LNCaP clone FGC (cell line): ENCODE measurements at places on chromosomes 7 and 10.

DNA sequence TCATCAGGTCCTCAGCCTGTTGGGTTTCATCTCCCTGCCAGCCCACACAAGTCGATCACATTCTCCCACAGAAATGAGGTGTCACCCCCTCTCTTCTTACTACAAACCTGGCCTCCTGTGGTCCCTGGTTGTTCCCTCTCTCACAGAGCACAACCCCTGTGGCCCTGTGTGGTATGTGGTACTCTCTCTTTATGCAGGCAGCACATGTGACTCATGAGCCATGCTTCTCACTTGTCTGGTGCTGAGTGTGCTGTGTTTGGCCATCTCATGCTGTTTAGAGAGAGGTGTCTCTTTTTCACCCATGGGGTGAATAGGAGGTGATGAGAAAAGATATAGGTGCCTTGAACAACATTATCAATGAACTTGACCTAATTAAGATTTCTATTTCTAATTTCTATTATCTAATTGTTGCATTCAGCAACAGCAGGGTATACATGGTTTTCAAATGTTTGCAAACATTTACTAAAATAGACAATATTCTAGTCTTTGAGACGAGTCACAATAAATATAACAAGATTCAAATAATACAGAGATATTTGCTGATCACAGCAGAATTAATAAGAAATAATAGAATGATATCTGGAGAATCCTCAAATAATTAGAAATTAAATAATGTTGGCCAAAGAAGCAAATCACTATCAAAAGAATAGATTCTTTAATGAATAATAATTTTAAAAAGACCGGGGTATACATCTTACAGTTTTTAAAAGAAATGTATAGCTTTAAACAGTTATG is 633.8 kb upstream of the IGFBP3 start:
- no peak for DNase-seq

GRCh38 chr7:73669288-73669701 is 1.7 kb downstream of the VPS37D start:
- DNase-seq, result no peak

DNA sequence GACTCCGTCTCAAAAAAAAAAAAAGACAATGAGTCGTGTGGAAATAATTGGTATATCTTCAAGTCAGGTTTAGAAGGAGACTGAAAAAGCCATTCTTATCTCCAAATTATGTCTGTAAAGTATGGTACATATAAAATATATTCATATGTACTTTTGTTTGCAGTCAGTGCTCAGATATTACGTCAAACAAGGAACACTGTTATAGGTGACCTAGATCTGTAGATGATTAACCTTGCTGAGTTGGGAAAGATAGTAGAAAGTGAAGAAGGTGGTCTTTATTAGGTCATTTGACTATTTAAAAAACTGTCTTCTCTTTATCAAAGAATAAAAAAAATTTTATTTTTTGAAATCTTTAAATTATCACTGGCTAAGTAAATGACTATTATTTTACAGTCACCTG is 44.9 kb upstream of the CYP26C1 start:
- DNase-seq, result no peak

DNA sequence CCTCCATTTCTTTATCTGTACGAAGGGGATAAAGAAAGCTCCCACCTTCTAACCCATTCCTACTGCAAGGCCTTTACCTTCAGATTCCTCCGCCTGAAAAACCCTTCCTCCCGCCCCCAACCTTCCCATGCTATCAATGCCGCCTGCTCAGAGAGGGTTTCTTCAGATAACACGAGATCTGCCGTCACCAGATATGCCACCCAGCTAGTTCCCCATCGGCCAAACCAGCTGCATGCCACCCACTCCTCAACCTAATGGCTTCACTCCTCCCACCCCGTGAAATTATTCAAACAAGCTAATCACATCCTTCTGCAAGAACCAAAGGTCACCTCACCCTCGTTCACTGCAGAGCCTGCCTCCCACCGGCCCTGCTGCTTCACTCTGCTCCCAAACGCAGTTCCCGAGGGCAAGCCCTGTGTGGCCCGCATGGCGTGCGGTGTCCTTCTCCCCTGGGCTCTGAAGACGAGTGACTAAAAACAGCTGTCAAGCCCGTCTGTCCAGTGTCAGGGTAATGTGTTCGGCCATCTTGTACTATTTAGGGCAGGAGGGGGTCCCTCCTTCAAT is 46.8 kb upstream of the TMEM213 start:
- DNase-seq, result no peak

DNA sequence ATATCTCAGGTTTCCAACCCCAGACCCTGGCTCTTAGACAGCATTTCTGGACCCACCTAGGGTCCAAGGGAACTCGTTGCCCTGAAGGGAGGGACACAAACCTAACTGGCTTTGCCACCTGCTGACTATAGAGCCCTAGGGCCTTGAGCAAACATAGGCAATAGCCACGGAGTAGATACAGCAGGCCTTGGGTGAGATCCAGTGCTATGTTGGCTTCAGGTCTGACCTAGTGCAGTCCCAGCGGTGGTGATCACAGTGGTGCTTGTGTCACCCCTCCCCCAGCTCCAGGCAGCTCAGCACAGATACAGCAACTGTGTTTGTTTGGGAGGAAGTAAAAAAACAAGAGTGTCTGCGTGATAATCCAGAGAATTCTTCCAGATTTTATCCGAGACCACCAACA is 9.7 kb upstream of the TNKS2 start:
- peak; percentile 84 for DNase-seq
